ENCODE measurements at places on chromosomes 3 and 15.

DNA sequence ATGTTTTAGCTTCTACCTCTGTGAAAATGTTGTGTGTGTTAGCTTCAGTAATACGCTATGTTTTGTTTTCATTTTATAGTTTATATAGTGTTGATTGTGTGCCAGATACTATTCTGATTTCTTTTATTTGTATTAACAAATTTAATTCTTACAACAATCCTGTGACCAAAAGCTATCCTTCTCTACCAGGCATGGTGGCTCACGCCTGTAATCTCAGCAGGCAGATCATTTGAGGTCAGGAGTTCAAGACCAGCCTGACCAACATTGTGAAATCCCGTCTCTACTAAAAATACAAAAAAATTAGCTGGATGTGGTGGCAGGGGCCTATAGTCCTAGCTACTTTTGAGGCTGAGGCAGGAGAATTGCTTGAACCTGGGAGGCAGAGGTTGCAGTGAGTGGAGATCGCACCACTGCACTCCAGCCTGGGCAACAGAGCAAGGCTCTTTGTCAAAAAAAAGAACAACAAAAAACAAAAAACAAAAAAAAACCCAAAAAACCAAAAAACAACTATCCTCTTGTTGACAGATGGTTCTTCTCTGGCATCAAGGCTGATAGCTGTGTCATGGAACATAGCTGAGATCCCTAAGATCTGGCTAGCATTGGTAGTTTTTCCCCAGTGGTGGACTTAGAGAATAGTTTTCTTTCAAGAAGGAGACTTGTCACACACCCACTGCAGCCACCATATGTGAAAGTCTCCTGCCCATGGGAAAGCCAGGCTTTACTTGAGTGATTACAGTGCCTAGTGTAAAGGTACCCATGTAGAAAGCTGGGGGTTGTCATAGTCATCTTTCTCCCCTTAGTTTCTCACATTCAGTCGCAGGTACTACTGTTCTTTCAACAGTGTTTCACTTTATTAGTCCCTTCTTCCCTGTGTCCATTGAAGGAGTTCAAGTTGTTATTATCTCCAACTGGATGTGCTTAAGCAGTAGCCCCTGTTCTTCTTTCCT, 116.5 kb downstream of the UBE2E2 start:
- DNase-seq = no peak

- DNase-seq = no peak
These were observed 925 bp upstream of the PSTPIP1 start for GRCh38 chr15:76994001-76994400.

- DNase-seq = no peak
These were observed 88.6 kb downstream of the IQCH start for GRCh38 chr15:67343206-67343605.

- no peak for DNase-seq
These were observed 19.3 kb downstream of the SFMBT1 start for GRCh38 chr3:53026382-53027162.

DNA sequence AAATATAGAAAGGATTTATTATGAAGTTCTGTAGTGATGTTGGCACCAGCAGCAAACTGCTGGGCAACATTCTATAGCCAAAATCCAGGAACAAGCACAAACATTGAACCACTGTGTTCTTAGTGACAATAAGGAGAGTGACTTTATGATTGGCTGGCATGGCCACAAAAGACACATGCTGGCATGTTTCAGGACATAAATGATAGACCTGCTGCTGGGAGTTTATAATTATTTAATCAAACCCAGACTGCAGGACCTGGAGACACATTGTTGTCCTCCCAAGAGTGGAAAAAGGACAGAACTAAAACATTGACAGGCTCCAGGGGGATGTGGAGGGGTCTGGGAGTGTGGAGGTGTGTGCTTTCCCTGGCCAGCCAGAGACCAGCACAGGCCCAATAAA, 255.3 kb upstream of the LRTM1 start:
- no peak for DNase-seq

GRCh38 chr15:47296881-47297280, 420.4 kb upstream of the SEMA6D start:
- DNase-seq = no peak
